Kidney glomerular epithelial cell (primary cell): ENCODE measurements at places on chromosomes 3 and 15.

GRCh38 chr15:52717481-52717880, 38.3 kb upstream of the ATOSA start:
- DNase-seq: no peak

GRCh38 chr3:115792206-115792955, 169.1 kb downstream of the GAP43 start:
- no peak for DNase-seq

DNA sequence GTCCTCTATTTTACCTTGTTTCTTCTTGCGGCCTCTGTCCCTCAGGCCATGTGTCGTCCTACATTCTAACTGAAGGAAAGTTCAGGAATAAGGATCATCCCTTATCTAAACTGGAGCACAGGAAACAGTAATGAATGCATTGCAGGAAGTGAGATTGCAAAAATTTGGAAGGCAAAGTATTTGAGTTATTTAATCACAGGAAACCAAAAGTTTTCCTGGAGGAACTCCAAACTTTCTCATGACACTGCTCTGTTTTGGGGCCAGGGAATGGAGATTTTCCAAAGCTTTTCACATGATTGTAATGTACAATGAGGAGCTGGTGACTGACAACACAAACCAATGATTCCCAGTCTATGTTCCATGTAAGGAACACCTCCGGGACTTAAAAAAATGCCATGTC, 57.8 kb upstream of the PLSCR4 start:
- DNase-seq: no peak

DNA sequence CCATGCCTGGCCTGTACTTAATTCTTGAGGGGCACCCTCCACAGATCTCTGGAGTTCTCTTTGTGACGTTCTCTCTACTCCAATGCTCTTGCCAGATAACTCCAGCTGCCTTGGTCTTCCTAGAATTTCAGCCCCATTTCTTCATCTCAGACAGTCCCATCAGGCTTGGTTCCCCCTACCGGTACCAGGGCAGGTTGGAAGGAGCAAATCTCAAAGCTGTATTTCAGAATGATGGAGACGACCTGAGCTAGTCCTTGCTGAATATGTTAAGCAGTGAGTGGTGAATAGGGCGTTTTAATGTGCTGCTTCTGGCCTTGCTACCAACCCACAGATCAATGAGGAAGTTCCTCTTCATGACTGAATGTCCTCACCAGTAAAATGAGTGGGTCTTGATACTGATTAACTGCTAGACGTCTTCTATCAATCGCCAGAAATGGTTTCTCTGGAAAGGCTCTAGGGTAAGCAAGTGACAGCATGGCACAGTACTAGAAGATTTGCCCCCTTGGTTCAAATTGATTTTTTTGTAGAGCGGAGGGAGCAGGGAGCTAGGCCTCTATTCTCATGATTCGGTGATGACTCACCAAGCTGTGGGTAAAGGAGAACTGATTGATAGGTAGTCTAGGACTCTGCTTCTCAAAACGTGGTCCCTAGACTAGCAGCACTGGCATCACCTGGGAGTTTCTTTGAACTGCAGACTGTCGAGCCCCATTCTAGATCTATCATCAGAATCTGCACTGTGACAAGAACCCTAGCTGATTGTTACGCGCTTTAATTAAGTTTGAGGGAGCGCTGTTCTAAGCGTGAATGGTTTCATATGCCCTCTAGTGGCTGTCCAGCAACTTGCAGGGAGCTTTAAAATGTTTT, 67.8 kb downstream of the UBP1 start:
- DNase-seq: peak; percentile 68

DNA sequence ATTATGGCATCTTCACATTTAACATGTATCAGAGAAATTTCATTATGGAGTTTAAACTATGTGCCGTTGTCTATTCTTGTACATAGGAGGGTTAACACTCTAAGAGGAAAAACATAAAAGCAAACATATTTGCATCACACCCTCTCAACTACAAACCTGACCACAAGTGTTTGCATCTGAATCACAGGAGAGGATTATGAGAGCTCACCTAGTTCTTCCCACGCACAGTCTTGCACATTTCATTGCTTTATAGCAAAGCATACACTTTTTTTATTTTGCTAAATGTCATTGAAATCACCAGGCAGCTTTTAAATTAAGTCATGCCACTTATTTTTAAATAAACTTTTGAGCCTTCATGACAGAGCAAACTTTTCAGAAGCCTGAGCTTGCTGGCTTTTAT, 12.5 kb downstream of the TRAT1 start:
- no peak for DNase-seq

DNA sequence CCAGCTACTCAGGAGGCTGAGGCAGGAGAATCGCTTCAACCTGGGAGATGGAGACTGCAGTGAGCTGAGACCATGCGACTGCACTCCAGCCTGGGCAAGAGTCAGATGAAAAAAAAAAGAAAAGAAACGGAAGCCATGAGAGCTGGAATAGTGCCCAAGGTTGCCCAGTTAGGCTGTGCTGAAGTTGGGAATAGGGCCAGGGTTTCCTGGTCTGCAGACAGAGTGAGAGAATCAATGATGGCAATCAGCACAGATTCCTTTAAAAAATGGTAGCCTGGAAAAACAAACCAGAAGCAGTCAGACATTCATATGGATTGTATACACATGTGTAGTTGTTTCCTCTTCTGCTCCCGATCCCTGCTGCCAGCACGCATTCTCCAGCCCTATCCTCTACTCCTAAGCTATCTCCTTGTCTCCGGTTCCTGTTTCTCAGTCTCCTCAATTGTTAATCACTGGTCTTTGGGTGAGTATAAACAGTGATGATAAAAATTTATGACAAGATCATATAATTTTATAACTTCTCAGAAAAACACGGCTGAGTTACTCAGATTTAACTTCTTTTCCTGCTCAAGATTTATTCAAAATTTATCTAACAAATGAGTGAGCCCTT, 316.2 kb upstream of the UMPS start:
- no peak for DNase-seq
